Stimulated activated CD4-positive, alpha-beta T cell treated with anti-CD3 and anti-CD28 coated beads, Interleukin-4, amount 100 ng/mL, for 48 hours (primary cell): ENCODE measurements at places on chromosomes 2 and 18.

DNA sequence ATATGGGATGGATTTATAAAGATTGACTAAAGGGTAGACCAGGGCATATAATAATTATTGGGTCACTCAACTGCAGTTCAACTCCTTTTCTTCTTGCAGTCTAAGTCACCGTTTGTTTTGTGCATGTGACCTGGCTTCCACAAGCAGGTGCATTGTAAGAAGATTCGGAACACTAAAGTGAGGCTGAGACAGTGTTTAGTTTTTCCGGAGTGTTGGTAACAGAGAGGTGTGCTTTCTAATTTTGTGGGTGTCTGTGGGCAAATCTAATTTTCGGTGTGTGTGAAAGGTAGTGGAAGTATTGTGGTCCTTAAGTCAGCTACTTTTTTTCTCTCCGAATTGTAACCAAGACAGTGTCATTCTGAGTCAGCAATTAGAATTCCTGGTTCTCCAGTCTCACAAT is 184.5 kb downstream of the CDH19 start:
- DNase-seq: no peak

- DNase-seq: no peak
Measured at GRCh38 chr2:129796801-129797488, 182.5 kb upstream of the RAB6C start.

DNA sequence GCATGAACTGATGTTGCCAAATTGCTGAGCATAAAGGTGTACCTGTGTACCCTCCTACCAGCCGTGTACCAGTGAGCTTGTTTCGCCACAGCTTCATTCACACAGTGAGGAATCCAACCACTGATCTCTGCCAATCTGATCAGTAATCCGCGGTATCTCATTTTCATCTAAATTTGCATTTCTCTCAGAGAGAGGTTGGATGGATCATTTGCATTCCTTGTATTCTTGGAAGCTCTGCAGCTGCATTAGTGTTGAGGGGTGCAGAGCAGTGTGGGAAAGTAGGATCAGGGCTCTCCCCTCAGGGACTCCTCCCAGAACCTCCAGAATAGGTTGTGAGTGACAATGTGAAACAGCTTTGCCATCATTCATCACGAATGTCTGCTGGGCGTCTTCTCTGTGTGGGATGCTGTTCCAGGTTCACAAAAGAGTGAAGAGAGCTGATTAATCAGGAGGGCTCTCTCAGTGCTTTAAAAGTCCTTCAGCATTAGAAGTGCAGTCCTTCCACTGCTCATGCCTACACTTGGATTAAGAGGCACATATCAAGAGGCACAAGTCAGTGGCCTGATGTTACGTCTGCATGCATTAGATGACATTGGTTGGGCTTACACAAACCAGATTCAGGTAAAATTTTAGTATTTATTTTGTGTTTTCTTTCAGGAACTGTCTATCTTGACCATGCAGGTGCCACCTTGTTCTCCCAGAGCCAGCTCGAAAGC is 7.5 kb downstream of the MOCOS start:
- no peak for DNase-seq

GRCh38 chr2:112061840-112062239 is 6.8 kb downstream of the TMEM87B start:
- DNase-seq: no peak

DNA sequence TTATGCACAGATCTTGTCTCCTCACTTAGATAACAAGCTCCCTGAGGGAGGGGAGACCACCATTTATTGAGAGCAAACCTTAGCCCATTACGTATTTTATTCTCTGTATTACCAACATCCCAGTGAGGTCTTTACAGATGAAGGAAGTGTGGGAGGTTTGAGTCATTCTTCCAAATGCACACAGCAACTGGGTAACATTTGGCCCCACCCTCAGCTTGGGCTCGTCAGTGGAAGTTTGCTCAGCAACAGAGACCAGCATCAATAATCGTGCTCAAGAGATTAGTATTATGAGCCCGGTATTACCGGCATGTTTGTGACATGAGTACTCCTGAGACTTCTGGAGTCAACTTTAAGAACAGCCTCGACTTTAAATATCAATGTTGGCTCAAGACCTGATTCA is 168.6 kb downstream of the ETAA1 start:
- no peak for DNase-seq

- DNase-seq: no peak
Measured at GRCh38 chr2:55616551-55617174, 759 bp downstream of the PPP4R3B start.

DNA sequence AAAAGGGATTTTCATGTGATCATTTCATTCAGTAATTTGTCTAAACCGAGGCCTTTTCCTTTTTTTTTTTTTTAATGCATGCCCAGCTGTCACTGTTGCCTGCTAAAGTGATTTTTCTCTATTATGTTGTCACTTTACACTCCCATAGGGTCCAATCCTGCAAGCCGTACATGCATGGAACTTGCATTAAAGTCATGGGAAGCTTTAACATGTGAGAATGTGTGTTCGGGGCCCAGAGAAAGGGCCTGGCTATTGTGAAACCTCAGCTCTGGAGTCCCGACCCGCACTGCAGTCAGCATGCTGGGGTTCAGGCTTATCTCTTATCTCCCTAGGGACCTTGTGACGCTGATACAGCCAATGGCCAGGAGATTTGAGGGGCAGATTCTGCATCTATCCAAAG is 474.6 kb downstream of the SLC4A3 start:
- no peak for DNase-seq

DNA sequence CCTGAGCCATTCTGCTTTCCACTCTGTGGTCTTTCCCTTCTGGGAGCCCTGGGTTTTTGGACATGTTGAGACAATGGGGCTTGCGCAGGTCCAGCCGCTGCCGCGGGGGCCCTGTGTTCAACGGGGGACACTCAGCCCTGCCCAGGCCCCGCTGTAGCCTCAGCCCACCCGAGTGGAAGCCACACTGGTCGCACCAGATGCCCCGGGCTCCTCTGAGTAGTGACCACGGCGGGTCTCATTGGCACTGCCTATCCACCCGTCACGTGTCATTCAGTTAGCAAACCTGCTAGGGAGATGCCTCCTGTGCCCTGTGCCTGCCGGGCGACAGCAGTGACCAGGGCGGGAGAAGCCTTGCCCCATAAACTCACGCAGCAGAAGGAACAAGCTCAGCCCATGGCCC is 19.1 kb downstream of the D2HGDH start:
- DNase-seq: no peak

- no peak for DNase-seq
Measured at GRCh38 chr18:76894566-76895346, 72.4 kb downstream of the ZNF236 start.

- DNase-seq: no peak
Measured at GRCh38 chr18:48955830-48956261, 5.1 kb upstream of the SMAD7 start.

- DNase-seq: no peak
Measured at GRCh38 chr18:75226956-75227316, 16.3 kb downstream of the TSHZ1 start.

DNA sequence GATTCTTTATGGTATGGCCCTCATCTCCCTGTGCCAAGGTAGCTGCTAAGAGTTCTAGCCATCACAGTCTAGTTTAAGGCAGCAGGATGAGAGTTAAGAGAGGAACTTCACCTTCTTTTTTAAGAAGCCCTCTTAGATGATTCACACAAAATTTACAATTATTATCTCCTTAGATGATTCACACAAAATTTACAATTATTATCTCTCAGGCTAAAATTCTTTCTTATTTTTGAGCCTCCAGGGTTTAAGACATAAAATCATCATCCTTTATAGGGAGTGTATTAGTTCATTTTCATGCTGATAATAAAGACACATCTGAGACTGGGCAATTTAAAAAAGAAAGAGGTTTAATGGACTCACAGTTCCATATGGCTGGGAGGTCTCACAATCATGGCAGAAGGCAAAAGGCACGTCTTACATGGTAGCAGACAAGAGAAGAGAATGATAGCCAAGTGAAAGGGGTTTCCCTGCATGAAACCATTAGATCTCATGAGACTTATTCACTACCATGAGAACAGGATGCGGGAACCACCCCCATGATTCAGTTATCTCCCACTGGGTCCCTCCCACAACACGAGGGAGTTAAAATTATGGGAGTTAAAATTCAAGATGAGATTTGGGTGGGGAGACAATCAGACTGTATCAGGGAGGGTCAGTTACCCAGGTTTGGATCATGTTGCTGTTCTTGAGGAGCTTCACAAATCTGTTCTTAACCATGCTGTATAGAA is 133.0 kb upstream of the MYO3B start:
- DNase-seq: no peak

DNA sequence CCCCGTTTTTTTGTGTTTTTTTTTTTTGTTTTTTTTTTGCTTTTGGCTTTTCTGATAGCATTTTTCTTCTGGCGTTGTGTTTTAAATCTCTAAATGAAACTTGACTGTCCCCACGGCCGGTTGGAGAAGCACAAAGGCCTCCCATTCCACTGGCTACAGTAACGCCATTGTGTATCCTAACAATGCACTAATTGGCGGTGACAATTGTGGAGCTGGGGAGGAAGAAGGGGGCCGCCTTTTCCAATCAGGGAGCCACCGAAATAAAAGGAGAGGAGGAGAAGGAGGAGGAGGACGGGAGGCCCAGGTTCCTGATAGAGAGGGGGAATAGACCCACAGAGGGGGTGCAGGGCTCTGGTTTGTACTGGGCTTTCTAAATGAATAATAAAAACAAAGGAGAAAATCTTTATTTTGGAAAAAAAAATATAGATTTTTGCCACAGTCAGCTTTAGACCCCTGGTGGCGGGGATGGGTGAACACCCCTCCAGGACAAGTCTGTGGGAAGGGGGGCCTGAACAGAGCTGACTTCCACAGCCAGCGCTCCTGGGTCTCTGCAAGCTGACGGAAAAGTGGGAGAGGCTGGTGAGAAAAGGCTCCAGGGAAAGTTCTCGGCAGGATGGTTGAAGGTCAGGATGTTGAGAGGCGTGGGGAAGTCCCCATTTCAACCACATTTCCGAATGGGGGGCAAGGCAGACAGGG is 43.7 kb upstream of the FZD5 start:
- DNase-seq: no peak

DNA sequence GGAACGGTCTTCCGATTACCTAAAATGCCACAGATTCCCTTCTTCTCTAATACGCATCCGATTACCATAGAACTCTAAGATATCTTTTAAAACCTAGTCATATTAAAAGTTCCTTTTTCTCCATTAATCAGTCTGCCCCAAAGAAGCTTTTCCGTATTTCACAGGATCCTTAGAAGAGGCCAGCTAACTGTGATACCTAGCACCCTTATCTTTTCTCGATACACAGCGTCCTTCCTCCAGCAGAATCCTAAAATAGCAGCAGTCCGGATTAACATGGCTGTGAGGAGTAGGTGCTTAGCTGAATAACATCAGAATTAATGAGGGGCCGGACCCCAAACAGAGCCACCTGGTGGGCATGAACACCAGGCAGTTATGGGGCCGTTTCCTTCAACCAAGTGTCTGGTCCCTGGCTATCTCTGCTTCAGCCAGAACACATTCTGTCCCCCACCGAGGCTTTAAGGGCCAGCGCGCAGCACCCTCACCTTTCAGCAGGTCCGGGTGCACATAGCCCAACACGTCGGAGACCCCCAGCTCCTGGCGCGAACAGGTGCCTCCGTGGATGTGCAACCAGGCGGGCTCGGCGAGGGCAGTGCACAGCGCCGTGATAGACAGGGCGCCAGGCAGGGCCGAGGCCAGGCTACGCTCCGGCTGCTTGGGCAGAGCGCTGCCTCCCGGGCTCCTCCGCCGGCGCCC is 995 bp downstream of the TMEM127 start:
- DNase-seq: no peak

GRCh38 chr2:197254776-197255530 is 55.6 kb downstream of the ANKRD44 start:
- DNase-seq: no peak

DNA sequence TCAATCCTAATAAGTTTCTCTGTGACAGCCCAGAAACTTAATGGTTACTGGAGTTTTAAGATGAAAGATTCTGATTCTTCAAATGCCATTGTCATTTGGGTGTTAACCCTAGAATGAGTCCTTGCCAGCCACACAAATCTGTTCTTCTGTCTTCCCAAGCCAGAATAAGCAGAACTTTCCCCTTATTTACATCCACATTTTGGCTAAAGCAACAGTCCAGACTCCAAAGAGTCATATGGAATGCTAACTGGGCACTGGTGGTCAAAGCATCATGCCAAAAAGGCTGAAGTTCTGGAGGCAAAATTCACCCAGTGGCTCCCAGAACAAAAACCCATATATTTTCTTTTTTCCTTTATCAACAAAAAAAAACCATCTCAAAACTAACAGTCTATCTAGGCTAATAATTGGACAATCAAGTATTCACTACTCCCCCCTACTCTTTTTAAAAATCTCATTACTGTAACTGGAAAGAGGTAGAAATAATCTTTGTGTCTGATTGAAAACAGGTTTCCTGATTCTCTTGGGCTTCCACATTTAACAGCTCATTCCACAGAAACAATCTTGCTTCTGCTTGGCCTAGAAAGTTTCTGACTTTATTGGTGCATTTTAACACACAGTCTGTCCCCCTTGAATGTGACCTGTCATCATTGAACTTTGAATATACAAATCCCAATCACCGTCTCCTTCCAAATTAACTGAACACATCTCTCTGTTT is 89.6 kb upstream of the SETBP1 start:
- DNase-seq: no peak

DNA sequence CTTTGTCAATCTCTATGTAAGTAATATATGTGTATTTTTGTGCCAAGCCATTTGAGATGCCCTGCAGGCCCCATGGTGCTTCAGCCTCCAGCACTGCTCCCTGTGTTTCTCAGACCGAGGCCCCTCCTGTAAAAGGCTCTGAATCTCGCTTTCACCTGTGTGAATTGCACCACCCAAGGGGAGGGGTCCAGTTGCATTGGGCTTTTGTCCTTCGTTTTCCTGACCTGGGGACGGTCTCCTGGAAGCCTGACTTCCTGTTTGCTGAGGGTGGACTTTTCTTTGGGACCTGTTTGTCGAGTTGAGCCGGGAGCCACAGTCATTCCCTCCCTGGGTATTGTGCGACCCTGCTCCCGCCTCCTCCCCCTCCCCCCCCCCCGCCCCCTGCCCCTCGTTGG is 48.9 kb downstream of the AGAP1 start:
- no peak for DNase-seq

DNA sequence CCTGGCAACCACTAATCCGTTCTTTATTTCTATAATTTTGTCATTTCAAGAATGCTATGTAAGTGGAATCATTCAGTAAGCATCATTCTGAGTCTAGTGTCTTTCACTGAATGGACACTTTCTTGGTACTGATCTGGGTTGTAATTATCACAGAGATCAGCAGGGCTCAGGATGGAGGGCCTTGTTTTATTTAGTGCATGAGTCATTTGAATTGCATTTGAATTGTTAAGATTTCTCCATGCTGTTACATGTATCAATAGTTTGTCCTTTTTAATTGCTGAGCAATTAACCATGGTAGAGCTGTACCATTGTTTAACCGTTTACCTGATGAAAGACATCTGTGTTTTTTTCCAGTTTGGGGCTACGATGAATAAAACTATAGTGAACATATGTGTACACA is 256.4 kb downstream of the THSD7B start:
- DNase-seq: no peak

DNA sequence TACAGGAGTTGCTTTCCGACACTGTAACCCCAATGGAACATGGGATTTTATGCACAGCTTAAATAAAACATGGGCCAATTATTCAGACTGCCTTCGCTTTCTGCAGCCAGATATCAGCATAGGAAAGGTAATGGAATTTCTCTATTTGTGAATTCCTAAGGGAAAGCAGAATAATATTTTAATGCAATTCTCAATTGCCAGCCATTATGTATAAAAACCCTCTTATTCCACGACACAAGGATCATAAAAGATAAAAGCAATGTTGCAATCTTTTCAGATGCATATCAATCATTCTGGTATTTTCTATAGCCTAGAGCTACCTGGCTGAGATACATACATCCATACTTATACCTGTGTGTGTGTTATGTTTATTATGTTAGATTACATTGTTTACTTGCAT is 31.2 kb downstream of the PTH2R start:
- no peak for DNase-seq

- DNase-seq: no peak
Measured at GRCh38 chr2:36952748-36953197, 13.6 kb downstream of the STRN start.
